Occipital lobe (tissue), 3 donors: ENCODE measurements at places on chromosomes 16 and 17. TPM values are rescaled to one million over a fixed set of nuclear protein-coding genes. Genes with fewer than 3 reads are reported as not detected.

The WNT9B gene
- not detected for total RNA-seq

The SGCA gene
- total RNA-seq, result not detected

The PIK3R5 gene
- 0.62 TPM for total RNA-seq

- no peak for DNase-seq
Observed at GRCh38 chr16:56743840-56744239, 13.9 kb downstream of the NUP93 start.

DNA sequence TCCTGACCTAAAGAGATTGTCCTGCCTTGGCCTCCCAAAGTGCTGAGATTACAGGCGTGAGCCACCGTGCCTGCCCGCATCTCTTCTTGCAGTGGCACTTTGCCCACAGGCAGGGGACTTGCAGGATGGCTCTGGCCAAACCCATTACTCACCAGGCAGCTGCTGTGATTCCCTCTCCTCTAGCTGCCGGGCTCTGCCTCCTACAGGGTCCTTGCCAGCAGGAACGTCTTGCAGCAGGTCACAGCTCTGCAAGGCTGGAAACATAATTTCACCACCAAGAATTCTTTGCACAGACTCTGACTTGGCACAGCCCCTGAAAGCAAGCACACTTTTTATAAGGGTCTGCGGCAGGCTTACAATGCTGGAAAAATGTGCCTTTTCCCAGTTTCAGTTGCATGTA lies 20.3 kb downstream of the COX4I1 start:
- DNase-seq, result no peak

GRCh38 chr16:48619547-48619946 lies 9.6 kb upstream of the N4BP1 start:
- DNase-seq, result no peak

- DNase-seq, result no peak
Observed at GRCh38 chr17:4897198-4897687, 2.1 kb upstream of the C17orf107 start.

- peak; percentile 19 for DNase-seq
Observed at GRCh38 chr17:61157246-61157886, 242.3 kb upstream of the TBX2 start.

- DNase-seq, result no peak
Observed at GRCh38 chr17:4574448-4575045, 9.8 kb upstream of the SMTNL2 start.

DNA sequence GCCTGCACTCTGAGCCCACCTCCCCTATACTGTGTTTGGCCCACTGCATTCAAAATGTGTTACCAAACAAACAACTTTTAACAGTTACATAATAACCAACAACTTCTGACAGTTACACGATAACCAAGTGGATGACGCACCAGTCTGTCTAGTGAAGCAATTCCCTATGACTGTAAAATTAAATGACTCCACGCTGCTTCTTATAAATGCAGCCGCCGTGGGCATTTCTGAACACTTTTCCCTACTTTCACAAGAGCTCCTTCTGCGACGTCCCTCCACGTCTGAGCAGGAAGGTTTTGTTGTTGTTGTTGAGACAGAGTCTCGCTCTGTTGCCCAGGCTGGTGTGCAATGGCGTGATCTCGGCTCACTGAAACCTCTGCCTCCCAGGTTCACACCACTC lies 27.6 kb downstream of the ZNF276 start:
- DNase-seq, result no peak

DNA sequence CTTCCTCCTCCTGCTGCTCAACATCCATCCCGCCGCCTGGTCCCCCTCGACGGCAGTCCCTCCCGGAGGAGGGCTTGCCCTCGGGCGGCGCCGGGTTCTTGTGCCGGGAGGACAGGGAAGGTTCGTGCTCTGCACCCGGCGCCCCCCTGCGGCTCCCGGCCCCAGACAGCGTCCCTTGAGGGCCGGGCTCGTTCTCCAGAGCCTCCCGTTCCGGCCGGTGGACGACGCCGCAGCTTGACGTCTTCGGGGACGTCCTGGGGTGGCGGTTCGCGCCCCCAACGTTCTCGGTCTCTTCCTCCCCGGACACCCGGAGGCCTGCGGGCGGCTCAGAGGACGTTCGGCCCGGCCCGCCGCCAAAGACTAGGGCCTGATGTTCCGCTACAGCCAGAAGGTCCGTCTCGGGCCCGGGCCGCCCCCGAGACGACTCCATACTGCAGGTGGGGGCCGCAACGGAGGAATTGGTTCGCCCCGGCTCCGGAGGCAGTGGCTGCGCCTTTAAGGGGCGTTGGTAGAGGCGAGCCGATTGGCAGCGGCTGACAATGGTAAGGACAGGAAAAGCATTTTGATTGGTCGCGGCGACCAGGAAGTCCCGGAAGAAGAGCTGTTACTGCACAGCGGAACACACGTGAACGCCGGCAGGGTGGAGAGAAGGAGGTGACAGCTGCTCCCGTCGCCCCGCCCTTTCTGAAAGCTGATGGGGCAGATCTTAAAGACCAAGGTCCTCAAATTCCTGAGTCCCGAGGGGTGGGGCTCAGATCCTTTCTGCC lies at the start of gene BORCS6:
Gene BORCS6, minus strand, starts transcription at position 470 of the 767 bp plus-strand sequence. Its CDS starts 40 bp downstream, at position 430.
- DNase-seq, result peak; percentile 99

- DNase-seq, result no peak
Observed at GRCh38 chr17:5422505-5422904, 2.5 kb downstream of the RPAIN start.

GRCh38 chr17:16439811-16440351 lies 24.5 kb downstream of the TRPV2 start:
- DNase-seq, result no peak

DNA sequence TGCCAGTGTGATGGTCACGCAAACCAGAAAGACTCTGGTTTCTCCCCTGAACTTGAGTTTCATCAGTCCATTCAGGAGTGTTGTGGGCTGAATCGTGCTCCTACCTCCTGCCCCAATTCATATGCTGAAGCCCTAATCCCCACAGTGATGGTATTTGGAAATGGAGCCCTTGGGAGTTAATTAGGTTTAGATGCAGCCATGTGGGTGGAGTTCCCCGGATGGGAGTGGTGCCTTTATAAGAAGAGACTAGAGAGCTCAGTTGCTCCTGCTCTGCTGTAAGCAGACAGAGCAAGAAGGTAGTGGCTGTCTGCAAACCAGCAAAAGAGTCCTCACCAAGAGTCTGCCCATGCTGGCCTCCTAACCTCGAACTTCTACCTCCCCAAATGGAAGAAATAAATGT lies 160.3 kb upstream of the DYNLRB2 start:
- DNase-seq, result no peak

DNA sequence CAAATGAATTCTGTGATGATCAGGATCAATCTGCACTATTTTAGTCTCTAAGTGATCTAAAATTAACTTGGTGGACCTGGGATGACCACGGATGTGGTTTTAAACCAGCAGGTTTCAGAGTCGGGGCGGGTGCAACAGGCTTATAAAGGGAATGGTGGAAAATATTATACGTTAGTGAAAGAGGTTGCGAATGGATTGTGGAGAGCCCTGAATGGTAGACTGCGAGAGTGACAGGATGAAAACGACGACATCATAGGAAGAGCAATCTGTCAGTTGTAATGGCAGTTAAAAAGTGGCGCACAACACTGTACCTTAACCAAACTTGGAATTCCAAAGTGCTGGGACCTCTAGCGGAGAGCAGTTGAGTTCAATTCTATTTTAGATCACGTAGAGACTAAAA lies 1.2 kb upstream of the CYB5B start:
- DNase-seq, result no peak

GRCh38 chr17:36036235-36036634 lies 18.5 kb upstream of the CCL23 start:
- no peak for DNase-seq

DNA sequence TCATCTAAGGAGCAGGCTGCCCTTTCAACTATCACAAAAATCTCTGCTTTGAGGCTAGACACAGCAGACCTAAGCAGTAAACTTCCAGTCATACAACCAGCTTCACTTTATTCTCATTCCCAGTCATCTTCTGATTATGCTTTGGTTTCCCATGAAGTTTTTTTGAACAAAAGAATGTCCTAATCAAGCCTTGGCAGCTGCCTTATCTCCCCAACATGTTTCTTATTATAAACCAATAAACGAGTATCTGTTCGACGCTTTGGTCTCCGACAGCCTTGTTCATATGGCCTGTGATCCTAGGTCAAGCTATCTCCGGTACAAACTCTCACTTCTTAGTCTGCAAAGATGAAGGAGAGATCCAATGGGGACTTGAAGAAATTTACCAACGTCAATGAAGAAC lies 47.4 kb upstream of the CDYL2 start:
- DNase-seq, result no peak

DNA sequence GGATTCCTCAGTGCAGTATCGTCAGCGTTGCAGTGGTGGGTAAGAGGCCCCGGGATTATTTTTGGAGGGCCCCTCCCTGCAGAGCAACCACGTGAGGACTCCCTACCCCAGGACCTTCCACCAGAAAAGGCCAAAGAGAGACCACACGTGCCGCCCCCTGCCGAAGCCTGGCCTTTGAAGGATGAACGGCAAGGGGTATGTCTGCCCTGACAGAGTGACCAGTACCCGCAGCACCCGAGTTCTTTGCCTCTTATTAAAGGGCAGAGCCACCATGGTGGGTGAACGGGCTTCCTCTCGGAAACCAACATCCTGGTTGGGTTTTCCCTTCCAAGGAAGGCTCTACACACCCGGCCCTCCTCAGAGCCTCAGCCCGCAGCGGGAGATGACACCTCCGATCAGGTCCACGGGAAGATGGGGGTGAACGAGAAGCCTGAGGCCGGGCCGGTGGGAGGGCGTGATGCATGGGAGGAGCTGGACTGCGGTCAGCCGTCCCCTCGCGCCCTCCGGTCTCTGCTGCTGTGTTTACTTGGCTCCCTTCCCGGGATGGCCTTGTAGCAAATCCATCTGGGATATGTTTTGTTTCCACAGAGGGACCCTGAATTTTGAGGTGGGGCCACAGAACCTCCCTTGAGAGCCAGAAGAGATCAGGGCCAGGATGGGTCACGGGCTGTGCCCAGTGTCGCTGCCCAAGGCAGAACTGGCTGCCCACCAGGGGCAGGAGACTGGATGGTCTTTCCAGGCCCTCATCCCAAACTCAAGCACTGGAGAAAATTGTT lies 49.1 kb downstream of the TBC1D16 start:
- no peak for DNase-seq

- peak; percentile 27 for DNase-seq
Observed at GRCh38 chr17:66831383-66832210, 3.3 kb upstream of the CACNG5 start.

DNA sequence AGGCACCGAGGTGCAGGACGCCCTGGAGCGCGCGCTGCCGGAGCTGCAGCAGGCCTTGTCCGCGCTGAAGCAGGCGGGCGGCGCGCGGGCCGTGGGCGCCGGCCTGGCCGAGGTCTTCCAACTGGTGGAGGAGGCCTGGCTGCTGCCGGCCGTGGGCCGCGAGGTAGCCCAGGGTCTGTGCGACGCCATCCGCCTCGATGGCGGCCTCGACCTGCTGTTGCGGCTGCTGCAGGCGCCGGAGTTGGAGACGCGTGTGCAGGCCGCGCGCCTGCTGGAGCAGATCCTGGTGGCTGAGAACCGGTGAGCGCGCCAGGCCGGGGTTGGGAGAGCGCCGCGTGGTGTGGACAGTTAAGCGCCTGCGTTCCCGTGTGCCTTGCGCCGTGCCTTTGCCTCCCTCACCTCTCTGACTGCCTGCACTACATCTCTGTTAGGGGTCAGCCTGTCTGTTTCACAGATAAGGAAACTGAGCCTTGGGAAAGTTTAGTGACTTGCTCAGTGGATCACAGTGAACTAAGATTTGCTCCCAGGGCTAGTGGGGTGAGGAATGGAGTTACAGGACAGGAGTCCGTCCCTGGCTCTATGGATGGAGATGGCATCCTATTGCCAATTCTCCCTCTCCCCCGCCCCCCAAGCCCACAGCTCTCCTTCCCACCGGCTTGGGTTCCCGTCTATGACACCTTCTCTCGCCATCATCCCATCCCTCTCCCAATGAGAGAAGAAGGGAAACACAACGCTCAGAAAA lies 880 bp downstream of the SARM1 start:
- no peak for DNase-seq

DNA sequence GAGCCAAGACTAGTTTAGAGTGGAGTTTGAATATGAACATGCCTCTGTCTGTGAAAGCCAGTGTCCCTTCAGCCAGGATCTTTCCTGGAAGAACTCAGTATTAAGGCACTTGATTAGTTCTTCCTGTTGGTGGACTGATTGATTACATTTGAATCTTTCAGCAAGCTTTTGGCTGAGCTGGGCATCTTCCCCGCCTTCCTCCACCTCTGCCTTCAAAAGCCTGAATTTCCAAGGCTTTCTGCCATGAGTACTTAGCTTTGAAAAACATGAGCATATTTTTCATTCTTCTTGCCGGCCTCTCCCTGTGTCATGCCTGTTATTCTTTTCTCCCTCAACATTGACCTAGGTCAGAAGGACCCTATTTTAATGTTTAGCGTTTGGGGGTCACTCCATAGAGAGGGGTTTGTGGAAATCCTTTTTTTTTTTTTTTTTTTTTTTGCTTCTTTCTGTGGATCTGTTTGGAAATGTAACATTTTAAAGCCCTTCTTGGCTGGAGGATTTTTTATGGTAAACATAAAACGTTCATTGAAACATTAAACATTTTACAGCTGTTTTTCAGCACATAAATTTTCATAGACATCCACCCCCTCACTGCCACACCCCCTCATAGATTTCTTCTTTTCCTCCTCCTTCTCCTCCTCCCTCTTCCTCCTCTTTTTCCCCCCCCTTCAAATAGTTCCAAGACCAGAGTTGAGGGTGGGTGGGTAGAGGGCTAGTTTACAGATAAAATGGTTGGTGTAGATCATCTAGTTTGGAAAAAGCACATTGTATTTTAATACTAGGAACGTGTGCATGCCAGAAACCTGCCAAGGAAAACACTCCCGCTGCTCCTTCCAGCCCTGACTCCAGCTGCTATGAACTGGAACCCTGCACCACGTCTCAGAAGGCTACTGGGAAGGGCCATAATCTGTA lies 645.9 kb downstream of the WWOX start:
- no peak for DNase-seq

- no peak for DNase-seq
Observed at GRCh38 chr17:57733085-57733484, 12.0 kb downstream of the CCDC182 start.

GRCh38 chr16:49855280-49855821 lies 561 bp downstream of the ZNF423 start:
- DNase-seq, result peak; percentile 49

GRCh38 chr17:11944587-11944986 lies 52.7 kb downstream of the ZNF18 start:
- no peak for DNase-seq

DNA sequence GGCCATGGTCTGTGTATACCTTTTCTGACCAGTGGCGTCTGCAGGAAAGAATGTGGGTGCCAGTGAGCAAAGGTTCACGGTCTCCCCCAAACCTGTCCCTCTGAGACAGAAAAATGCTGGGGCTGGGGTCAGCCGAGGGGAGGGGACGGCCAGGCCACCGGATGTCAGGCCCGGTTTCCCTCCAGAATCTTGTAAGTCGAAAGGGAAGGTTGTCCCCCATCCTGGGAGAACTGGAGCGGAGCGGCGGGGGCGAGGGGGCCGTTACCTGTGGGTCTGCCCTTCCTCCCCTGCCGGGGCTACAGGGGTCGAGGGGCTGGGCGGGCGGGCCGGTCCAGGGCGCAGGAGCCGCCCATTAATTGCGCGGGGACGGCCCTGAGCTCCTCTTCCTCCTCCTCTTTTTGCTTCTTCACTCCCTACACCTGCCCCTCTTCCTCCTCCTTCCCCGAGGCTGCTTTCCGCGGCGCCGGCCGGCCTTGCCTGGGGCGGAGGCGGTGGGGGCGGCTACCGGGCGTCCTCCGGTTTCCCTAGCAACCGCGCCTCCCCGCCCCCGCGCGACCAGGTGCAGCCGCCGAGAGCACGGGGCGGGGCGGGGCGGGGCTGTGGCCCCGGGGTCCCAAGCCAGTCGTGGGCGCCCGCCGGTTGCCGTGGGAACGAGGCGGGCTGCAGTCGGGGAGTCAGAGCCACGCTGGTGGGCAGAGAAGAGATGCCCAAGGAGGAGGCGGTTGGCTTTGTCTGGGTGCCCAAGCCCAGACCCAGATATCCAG lies at the start of gene MARCHF10:
Gene MARCHF10, minus strand, starts transcription at position 503 of the 764 bp plus-strand sequence. CDS start 6,579 bp downstream, outside the sequence.
- peak; percentile 43 for DNase-seq

GRCh38 chr16:17432901-17433576 lies 37.7 kb downstream of the XYLT1 start:
- DNase-seq, result no peak
